Mesothelial cell of epicardium (in vitro differentiated cells): ENCODE measurements at places on chromosomes 1 and 21. TPM values are rescaled to one million over a fixed set of nuclear protein-coding genes. Genes with fewer than 3 reads are reported as not detected.
A peak's percentile ranks its signal among the peaks of the same experiment; 100 is the strongest.

DNA sequence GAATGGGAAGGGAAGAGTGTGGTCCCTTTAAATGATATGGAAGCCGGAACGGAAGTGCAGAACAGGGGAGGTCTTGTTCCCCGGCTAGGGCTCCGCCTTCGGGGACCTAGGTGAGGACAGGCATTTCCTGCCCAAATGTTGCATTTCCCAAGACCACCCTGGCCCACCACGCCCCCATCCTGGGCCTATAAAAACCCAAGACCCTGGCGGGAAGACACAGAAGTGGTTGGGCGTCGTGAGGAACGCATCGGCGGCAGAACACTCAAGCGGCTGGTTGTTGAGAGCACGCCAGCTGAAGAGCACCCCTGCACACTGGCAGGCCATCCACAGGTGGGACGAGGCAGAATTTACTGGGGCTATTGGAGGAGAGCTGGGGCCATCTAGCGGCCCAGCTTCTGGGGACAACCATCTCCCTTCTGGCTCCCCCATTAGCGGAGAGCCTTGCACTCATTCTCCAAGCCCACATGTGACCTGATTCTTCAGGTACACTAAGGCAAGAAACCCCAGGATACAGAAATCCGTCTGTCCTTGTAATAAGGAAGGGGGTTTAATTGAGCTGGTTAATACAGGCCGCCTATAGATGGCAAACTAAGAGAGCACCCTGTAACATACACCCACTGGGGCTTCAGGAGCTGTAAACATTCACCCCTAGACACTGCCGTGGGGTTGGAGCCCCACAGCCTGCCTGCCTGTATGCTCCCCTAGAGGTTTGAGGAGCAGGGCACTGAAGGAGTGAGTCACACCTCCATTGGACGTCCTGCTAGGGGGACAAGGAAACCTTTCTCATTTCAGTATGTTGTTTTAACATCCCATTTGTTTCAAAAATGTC, 1327.9 kb downstream of the BRINP3 start:
- H3K4me1 ChIP-seq = no peaks in the 10 kb centered on the region
- H3K36me3 ChIP-seq = no peaks in the 10 kb centered on the region
- no peaks in the 10 kb centered on the region for H3K27me3 ChIP-seq
- peak overlapping the region; percentile 50 for H3K4me3 ChIP-seq

LCE1C gene
- total RNA-seq = not detected in 3 replicates

DNA sequence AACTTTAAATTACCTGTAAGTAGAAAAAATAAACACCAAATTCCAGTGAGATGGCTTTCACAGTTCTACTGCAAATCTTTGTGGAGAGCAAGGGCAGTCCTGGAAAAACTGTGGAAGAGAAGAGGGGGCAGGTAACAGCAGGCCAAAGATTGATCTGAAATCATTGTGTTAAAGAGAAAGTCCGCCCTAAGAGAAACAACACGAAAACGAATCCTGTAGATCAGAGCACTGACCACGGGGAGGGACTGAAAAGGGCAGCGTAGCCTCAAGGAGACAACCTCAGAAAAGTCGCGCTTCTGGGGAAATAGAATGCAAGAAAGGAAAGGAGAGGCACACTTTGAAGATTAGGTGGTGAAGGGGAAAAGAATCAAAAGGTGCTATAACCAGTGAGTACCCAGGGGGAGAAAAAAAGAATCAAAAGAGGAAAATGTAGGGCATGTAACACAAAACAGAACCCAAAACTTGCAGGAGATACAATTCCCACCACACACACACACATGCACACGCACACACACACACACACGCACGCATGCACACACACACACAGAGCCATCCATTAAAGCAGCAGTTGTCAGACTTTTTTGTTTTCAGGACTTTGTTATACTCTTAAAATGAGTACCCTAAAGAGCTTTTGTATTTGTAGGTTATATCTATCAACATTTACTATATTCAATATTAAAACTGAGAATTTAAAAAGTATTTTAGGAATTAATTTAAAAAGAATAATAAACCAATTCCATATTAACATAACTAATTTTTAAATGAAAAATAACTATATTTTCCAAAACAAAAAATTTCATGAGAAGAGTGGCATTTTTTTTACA, 28.0 kb upstream of the KLF17 start:
- H3K4me3 ChIP-seq = no peak overlapping the region
- no peaks in the 10 kb centered on the region for H3K4me1 ChIP-seq
- H3K27me3 ChIP-seq = peaks cover 15% of the 10 kb centered on the region
- DNase-seq = no peak
- H3K27ac ChIP-seq = no peak overlapping the region

GRCh38 chr1:213287987-213288386, 236.9 kb downstream of the RPS6KC1 start:
- H3K4me3 ChIP-seq = no peak overlapping the region
- peaks cover 2% of the 10 kb centered on the region for H3K36me3 ChIP-seq
- DNase-seq = no peak
- no peaks in the 10 kb centered on the region for H3K27me3 ChIP-seq
- H3K4me1 ChIP-seq = no peaks in the 10 kb centered on the region

- no peaks in the 10 kb centered on the region for H3K36me3 ChIP-seq
- H3K4me3 ChIP-seq = no peak overlapping the region
- peaks cover 10% of the 10 kb centered on the region for H3K27me3 ChIP-seq
- no peak overlapping the region for H3K27ac ChIP-seq
- no peaks in the 10 kb centered on the region for H3K4me1 ChIP-seq
Observed at GRCh38 chr1:95323123-95323522, 89.1 kb downstream of the RWDD3 start.
